ENCODE measurements at places on chromosomes 4 and X. TPM values are rescaled to one million over a fixed set of nuclear protein-coding genes. Genes with fewer than 3 reads are reported as not detected.

Gene POLN
- 1.8 TPM for total RNA-seq

Gene ZMAT1
- total RNA-seq = not detected

Gene TMSB15A
- total RNA-seq = 0.60 TPM

Gene FAM149A
- total RNA-seq = 1.6 TPM
